ENCODE measurements at places on chromosomes 3 and 15. TPM values are rescaled to one million over a fixed set of nuclear protein-coding genes. Genes with fewer than 3 reads are reported as not detected.

The SPTBN5 gene
- total RNA-seq: 2.4 TPM

The LMAN1L gene
- total RNA-seq: not detected

The CCDC14 gene
- total RNA-seq: 63.0 TPM

The PRKCD gene
- total RNA-seq: 4.2 TPM

The ANKUB1 gene
- total RNA-seq: not detected

The NSMCE3 gene
- total RNA-seq: 7.4 TPM

The GXYLT2 gene
- total RNA-seq: 11.6 TPM

The CACNA1D gene
- total RNA-seq: under 0.01 TPM

The LSAMP gene
- total RNA-seq: under 0.01 TPM

The ZBBX gene
- not detected for total RNA-seq

The CCR3 gene
- total RNA-seq: not detected

The HRG gene
- not detected for total RNA-seq

The IGSF10 gene
- total RNA-seq: 0.14 TPM

The UBA5 gene
- 52.3 TPM for total RNA-seq

The GPR171 gene
- total RNA-seq: not detected

The DNASE1L3 gene
- total RNA-seq: not detected

The SLC6A20 gene
- 0.14 TPM for total RNA-seq

The GOLGA8H gene
- 0.22 TPM for total RNA-seq

The PAK6 gene
- total RNA-seq: under 0.01 TPM

The GOLGA6L10 gene
- 1.8 TPM for total RNA-seq

The ATP13A5 gene
- not detected for total RNA-seq

The STRA6 gene
- total RNA-seq: 33.3 TPM

The CORO2B gene
- total RNA-seq: 10.7 TPM

The COL6A6 gene
- total RNA-seq: under 0.01 TPM

The CNTN3 gene
- total RNA-seq: 2.6 TPM

The CDHR4 gene
- not detected for total RNA-seq

The LRTM1 gene
- not detected for total RNA-seq

The RGMA gene
- not detected for total RNA-seq

The MUC20 gene
- total RNA-seq: not detected

The IMPG2 gene
- 0.14 TPM for total RNA-seq

The TRIM69 gene
- total RNA-seq: 7.9 TPM

The CAMP gene
- total RNA-seq: not detected

The TMA7 gene
- total RNA-seq: 108 TPM

The KBTBD13 gene
- not detected for total RNA-seq

The CHRFAM7A gene
- total RNA-seq: not detected

The ILDR1 gene
- total RNA-seq: not detected

The GPR62 gene
- total RNA-seq: not detected

The BTLA gene
- total RNA-seq: not detected

All from placental pericyte (primary cell).